Activated CD8-positive, alpha-beta memory T cell treated with anti-CD3 and anti-CD28 coated beads for 1 hour (primary cell): ENCODE measurements at places on chromosomes 2 and 18.
A peak's percentile ranks its signal among the peaks of the same experiment; 100 is the strongest.

GRCh38 chr2:146853741-146854444 lies 990.9 kb upstream of the ACVR2A start:
- DNase-seq, result no peak

GRCh38 chr2:200496696-200497095 lies 13.2 kb downstream of the KCTD18 start:
- no peak for DNase-seq

- peak; percentile 79 for DNase-seq
Measured at GRCh38 chr2:240624950-240625621, at the start of gene GPR35. Gene GPR35, plus strand, starts transcription at chr2:240625480. Its CDS starts 4,473 bp downstream, at chr2:240629953.

GRCh38 chr2:237412988-237413776 lies 782 bp downstream of the COL6A3 start:
- DNase-seq, result no peak

GRCh38 chr2:46876741-46877384 lies 38.7 kb downstream of the MCFD2 start:
- DNase-seq, result no peak

DNA sequence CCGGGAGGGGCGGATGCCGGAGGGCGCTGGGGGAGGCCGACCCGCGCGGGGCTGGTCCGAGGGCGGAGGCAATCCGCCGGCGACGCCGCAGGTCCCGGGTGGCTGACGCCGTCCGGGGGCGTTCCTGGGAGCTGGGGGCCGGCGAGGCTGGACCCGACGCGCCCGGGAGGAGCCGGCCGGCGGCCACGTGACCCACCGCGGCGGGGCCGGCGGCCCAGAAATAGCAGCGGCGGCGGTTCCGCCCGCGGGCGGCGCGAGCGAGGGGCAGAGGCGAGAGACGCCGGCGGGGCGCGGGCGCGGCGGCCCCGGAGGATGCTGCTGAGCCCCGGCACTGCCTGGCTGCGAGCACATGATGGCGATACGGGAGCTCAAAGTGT lies at the start of gene RAB31:
Gene RAB31 (plus strand): TSS at position 245 of the 377 bp plus-strand sequence. CDS start 105 bp downstream, at position 350.
- no peak for DNase-seq

- no peak for DNase-seq
Measured at GRCh38 chr2:212194396-212194795, 344.2 kb downstream of the ERBB4 start.

GRCh38 chr2:164084066-164084465 lies 348.3 kb upstream of the FIGN start:
- DNase-seq, result no peak

- no peak for DNase-seq
Measured at GRCh38 chr2:24912523-24912922, 7.5 kb downstream of the ADCY3 start.

GRCh38 chr2:126244937-126245336 lies 411.0 kb upstream of the GYPC start:
- no peak for DNase-seq

GRCh38 chr18:74264303-74265020 lies 27.3 kb downstream of the CYB5A start:
- DNase-seq, result no peak

GRCh38 chr2:28231110-28231631 lies 161.5 kb upstream of the FOSL2 start:
- no peak for DNase-seq

DNA sequence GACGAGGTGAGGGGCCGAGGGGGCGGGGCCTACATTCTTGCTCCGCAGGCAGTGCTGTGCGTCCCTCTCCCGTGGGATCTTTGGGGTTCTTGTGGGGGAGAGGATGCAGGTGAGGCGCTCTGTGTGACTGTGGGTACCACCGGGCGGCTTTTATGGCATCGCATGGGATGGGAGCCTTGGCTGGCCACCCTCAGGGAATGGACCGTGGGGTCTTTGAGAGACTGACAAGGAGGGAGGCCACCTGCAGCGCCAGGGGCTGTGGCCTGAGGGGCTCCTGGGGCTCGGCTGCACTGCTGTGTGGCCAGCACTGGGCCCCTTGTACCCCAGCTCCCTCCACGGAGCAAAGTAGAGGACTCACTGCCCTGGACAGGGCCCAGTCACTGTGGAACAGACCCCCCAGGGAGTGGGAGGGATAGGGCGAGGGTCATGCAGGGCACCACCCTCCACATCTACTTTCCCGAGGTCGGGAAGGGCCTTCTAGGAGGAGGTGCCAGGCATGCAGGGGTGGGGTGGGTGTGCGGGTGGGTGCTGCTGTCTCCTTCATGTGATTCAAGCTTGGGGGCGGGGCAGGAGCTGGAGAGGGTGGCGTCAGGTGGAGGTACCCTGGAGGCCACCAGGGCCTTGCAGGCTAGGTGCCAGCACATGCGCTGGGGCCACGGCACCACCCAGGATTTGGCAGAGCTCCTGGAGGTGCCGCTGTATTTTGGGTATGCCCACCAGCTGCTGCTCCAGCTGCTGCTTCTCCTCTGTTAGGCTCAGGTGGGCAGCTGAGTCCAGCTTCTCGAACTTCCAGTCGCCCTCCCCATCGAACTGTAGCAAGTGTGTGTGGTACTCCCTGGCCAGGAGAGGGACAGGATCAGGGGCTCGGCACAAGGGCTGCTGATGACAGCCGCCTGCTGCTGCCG lies 1072.4 kb downstream of the RPIA start:
- DNase-seq, result no peak

DNA sequence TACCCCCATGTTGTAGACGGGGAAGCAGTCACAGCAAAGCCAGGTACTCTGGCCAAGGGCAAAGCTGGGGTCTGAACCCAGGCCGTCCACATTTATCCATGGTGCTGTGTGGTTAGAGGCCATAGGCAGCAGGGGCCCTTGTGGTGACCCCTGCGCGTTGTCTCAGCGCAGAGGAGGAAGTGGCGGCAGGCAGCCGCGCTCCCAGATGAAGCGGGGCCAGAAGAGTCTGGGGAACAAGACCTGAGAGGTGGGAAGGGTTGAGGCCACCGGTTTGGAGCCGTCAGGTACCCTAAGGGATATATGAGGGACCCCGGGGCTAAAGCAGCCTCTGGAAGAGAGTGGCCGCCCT lies 770 bp downstream of the ZNF396 start:
- no peak for DNase-seq
